ENCODE measurements at places on chromosomes 4 and X.

DNA sequence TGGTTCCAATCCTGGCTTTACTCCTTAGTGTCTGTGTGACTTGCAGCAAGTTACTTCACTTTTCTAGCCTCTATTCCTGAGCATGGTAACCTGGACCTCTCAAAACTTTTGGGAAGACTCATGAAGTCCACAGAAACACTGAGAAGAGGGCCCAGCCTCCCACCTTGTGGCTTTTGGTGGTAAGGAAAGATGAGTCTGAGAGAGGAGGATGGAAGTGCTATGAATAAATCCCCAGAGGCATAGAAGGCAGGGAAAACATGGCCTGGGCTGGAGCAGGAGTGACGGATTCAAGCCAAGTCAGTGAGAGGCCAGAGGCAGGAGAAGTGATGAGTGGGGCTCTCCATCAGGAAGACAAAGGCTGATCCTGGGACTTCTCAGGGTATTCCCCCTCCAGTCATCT lies 10.9 kb upstream of the MAGEA4 start:
- DNase-seq: no peak

DNA sequence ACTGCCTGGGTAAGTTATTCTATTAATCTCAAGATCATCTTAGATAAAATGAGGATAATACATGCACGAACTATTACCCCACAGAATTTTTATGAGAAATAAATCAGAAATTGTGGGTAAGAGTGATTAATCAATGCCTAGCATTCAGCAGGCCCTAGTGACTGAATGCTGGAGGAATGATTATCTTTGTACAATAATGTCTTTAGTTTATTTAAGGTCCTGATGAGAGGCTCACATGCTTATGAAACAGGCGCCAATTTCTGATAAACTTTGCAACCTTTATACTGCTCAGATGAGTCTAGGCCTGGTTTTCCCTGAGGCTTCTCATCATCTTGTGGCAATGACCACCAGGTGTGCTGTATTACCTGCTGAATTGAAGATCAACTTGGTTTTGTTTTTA lies 27.8 kb upstream of the BMP2K start:
- no peak for DNase-seq

- no peak for DNase-seq
Observed at GRCh38 chr4:33226133-33226532, 2506.0 kb downstream of the PCDH7 start.

- no peak for DNase-seq
Observed at GRCh38 chrX:136636121-136636520, 11.8 kb upstream of the CD40LG start.

GRCh38 chr4:184000457-184001396 lies 95.6 kb downstream of the STOX2 start:
- DNase-seq: no peak

DNA sequence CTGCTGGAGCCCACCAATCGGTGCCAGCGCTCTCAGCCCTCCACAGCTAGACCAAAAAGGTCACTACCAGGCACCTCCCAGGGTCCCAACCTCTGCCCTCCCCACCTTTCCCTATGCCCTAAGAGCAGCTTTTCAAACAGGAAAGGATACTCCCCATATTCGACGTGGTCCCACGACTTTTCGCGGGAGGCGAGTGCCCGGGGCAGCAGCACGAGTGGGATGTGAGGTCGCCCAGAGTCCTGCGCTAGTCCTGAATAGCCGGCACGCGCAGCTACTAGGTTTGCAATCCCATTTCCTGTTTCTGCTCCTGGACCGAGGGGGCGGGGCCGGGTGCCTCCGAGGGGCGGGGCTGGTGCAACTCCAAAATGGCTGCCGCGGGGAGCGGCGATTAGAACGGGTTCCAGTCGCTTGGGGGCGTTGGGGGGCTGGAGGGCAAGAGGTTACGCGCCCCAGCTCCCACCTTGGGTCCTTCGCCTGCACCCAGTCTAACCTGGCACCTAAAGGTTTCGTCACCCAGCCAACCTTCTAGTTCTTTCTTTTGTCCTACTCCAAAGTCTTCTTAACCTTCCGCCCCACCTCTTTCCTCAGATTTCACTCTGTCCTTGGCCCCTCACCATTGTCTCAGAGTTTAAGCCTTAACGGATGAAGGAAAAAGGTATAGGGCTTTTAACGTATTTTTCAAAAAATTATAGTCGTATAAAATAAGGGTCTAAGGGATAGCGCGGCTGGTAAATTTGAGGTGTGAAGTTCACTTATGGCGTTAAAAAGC lies 85.0 kb upstream of the TENT5D start:
- DNase-seq: peak; percentile 77

DNA sequence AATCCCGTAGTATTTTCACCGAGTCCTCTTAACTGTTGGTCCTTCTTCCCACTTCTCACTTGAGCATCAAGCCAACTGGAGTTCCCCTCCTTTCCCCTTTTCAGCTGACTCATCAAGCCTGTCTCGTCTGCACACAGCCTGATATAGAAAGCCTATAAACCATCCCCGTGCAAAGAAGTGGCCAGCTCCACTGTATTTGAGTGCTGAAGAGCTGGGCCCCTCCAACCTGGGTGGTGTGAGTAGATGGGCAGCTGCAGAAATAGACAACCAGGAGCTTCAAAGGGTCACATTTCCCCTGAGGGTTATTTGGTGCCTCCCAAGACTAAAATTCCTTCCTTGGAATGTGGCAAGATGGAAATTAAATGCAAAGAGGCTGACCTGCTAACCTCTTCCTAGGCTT lies 199.7 kb downstream of the HS6ST2 start:
- DNase-seq: peak; percentile 3

DNA sequence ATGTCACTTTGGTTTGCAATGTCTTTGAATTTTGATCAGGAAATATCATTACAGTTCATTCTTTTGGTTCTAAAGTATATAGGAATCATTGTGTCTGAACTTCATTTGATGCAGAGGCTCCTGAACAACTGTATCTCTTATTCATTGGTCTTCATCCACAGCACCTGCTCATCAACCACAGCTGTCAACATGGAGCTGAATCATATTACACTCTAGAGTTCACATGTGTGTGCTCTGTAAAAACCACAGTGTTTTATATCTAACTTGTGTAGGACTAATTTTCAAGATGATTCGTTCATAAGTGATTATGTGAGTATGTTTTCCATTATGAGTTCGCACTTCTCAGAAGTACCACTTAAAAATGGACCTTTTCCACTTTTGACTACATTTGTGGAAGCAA lies 643.3 kb upstream of the FAM241A start:
- no peak for DNase-seq

GRCh38 chr4:143377611-143378099 lies 41.0 kb downstream of the GAB1 start:
- no peak for DNase-seq

- no peak for DNase-seq
Observed at GRCh38 chr4:7460566-7460965, 25.8 kb upstream of the PSAPL1 start.

GRCh38 chrX:96455078-96455477 lies 229.6 kb upstream of the DIAPH2 start:
- DNase-seq: peak; percentile 49

DNA sequence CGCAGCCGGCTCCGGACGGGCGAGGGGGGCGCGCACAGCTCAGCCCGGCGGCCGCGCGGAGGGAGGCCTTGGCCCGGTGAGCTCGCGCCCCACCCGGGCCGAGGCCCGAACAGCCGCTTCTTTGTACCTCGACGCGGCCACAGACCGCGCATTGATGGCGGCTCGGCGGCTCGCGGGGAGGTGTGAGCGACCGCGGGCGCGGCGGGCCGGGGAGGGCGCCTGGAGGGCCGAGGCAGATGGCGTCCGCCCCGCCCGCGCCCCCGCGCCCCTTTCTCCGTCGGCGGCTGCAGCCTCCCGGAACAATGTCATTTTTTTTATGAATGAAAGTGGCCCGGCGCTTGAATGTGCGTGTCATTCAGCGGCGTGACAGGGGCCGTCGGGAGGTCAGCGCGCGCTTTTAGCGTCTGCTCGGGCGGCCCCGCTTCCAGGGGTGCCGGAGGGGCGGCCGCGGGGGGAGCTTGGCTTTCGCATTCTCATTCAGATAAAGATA lies 1.8 kb downstream of the FGFR3 start:
- DNase-seq: peak; percentile 34
